ENCODE measurements at places on chromosomes 7 and 10. TPM values are rescaled to one million over a fixed set of nuclear protein-coding genes. Genes with fewer than 3 reads are reported as not detected.

DNA sequence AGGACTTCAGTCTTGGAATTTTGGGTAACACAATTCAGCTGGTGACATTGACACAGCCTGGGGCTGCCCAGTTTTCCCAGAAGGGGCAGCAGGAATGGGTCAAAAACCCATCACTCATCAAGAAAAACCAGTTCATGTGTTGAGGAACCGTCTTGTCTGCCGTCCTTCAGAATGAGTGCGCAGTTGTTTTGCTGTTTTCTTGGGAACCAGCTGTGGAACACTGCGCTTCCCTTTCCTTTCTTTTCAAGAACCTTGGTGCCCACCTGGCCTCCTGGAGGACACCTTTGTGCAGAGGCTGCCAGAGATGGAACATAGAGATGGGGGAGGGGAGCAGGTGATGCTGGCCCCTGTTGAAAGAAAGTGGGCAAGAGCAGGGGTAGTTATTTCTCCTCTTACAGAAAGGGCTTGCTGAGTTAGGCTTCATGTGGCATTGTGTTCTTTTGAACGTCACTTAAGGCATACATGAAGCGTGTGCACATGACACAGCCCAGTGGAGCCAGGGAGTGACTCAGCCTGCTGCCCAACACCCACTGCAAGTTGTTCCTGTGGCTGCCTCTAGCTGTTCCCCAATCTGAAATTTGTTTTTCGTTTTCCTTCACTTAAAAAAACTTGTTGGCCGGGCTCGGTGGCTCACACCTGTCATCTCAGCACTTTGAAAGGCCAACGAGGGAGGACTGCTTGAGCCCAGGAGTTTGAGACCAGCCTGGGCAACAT is 87.4 kb upstream of the TNS3 start:
- no peak for ATAC-seq

DNA sequence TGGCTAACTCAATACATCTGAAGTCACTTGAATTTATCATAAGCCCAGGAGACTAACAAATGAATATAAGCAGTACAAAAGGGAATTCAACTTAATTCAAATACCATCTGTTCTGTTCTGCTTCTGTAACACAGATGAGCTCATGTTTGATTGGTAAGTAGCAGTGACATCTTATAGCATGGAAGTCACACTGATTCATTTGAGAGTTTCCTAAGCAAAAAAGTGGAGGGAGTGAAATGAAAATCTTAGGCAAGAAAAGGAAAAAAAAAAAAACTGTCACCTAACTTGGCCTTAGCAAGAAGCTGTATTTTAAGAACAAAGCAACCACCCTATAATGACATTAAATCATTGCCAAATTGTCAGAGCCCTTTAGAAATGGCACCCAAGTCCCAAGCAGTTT is 49.5 kb downstream of the SMURF1 start:
- no peak for ATAC-seq

GRCh38 chr7:43438897-43439479 is 143.9 kb upstream of the STK17A start:
- no peak for ATAC-seq

GRCh38 chr7:28348636-28349035 is 63.7 kb upstream of the CREB5 start:
- ATAC-seq, result no peak

DNA sequence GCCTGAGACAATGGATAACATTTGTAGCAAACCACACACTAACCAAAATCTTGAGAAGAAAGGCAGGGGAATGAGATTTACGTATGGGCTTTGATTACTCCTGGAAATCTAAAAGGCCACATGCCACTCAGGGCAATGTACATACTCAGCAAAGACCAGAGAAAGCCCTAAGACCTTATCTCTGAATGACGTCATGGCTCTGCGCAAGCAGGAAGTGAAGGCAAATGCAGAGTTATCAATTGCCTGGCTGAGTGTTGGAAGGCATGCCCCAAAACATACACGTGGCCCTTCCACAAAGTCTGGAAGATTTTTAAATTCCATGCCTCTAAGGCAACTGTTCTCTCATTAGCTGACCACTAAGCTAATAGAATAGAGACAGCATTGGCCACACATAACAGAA is 90.9 kb upstream of the NRBF2 start:
- ATAC-seq, result no peak

DNA sequence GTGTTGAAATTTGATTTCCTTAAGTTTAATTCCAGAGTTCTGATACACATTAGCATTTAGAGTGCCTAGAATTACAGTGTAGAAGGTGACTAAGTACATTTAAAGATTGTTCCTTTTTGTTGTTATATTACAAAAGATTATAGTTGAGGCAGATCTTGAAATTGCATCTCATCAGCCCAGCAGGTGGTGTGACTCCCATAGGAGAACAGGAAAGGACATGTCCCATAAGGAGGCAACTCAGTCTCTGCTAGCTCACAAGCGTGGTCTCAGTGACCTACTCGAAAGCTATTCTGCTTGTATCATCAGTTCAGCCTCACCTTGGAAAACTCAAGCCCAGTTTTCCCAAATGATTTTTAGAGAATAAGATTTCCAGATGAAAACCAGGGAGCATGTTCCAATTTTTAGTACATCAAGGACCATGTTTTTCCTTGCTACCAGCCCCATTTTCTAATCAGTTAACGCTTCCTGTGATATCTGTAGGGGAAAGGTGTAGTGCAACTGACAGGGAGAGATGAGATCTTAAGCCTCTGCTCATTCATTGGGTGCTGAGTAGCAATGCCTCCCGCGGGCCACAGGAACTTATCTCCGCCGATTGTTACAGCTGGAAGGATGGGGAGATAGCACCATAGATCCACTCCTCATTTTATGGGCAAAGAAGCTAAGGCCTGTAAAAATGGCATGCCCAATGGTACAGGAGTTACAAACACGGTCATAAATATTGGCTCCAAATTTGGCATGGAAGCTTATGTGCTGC is 1.1 kb upstream of the GNAI1 start:
- ATAC-seq, result no peak

GRCh38 chr7:25408876-25409275 is 180.6 kb upstream of the NPVF start:
- no peak for ATAC-seq

Gene TMEM213
- not detected for total RNA-seq
